ENCODE measurements at places on chromosomes 6 and 20.

GRCh38 chr6:88024696-88025095 lies 22.9 kb upstream of the SPACA1 start:
- DNase-seq, result no peak

DNA sequence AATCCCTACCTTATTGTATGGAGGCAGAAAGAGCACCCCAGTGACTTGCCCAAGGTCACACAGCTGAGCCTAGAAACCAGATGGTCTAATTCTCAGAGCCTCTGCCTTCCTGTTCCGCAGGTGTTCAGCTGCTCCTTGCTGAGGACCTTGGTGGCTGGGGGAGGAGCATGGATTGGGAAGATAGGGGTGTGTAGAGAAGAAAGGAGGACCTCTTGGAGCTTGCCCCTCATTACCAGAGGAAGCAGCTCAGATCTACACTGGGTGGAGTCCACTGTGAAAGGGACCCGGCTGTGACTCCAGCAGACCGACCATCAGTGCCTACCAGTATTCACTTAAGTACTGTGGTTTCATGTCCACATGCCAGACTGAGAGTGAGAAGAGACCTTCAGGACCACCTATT lies 15.2 kb downstream of the FOXP4 start:
- DNase-seq, result no peak

DNA sequence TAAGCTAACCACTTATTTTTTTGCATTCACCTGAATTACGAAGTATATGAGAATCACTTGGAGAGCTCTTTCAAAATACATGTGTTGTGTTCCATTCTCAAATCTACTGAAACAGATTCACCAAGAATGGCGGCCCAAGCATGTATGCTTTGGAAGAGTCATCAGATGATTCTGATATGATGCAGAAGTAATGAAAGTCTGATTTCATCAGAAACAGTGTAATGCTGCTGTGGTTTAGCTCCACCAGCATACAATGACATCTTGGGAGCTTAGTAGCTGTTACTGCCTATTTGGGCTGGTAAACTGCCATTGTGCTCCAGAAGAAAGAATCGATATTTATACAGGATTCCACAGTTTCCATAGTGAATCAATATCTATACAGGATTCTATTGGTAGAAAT lies 52.9 kb downstream of the UBR2 start:
- peak; percentile 44 for DNase-seq

DNA sequence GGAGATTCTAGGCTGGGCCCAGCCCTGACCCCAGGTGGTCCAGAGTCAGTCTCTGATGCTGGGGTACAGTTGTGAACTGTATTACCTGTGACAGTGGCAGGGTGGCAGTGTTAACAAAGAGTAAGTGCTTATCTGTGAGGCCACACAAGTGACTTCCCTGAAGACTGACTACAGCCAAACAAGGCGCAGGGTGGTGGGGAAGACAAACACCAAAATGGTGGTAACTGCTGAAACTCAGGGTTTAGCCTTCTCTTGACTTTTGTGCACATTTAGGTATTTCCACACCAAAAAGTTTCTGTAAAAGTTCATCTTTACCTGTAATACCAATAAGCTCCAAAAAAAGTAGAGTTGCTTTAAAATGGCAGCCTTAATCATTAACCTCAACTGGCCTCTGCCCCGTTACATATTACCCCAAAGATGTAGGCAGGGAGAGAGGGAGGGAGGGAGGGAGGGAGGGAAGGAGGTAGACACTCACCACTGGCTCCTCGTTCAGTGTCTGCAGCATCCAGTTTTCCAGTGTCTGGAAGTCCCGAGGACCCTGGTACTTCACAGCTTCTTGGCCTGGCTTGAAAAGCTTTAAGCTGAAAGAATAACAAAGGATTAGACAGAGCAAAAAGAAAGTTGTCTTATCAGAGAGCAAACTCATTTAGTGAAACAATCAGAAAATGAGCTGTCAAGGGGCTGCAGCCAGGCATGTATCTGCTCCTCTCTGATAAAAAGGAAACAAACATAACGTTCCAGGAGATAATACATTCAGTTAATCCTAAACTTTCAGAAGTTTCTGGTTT lies 11.3 kb downstream of the TXNDC5 start:
- DNase-seq, result no peak

DNA sequence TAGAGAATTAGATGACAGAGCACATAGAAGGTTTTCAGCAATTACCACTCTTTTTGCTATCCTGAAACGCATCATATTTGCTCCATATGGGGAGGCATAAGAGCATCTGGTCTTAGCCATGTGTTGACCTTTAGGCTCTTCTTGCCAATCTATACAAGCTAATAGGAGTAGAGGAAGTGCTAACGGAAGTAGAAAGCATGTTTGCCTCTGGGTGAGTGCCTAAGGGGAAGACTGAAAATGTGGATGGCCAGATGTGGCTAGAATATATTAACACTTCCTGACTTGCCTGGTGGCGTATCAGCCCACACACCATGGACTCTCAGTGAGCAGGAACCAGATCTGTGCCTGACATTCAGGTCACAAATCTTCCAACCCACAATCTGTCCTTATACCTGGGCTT lies 136.3 kb downstream of the LRRC1 start:
- DNase-seq, result no peak

GRCh38 chr20:31570735-31571617 lies 34.1 kb upstream of the ID1 start:
- DNase-seq, result no peak

DNA sequence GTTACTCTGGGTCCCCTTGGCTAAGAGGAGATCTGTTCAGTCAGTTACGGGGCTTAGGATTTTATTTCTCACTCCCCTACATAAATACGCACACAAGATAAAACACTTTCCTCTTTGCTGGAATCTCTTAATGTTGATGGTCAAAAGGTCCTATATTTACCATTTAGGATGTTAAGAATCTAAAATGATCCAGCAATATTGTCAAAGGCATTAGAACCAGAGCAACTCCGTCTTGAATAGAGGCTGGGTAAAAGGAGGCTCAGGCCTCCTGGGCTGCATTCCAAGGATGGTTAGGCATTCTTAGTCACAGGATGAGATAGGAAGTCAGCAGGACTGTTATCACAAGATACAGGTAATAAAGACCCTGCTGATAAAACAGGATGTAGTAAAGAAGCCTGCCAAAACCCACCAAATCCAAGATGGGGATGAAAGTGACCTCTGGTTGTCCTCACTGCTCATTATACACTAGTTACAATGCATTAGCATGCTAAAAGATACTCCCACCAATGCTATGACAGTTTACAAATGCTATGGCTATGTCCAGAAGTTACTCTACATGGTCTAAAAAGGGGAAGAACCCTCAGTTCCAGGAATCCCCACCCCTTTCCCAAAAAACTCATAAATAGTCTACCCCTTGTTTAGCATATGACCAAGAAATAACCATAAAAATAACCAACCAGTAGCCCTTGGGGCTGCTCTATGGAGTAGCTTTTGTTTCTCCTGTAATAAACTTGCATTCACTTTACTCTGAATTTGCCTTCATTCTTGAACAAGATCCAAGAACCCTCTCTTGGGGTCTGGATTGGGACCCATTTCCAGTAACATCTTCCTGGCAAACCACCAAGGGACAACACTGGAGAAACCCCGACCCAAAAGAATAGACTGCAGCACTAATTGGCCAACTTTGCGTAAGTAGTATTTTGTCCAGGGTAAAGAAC lies 107.5 kb downstream of the DTNBP1 start:
- no peak for DNase-seq

DNA sequence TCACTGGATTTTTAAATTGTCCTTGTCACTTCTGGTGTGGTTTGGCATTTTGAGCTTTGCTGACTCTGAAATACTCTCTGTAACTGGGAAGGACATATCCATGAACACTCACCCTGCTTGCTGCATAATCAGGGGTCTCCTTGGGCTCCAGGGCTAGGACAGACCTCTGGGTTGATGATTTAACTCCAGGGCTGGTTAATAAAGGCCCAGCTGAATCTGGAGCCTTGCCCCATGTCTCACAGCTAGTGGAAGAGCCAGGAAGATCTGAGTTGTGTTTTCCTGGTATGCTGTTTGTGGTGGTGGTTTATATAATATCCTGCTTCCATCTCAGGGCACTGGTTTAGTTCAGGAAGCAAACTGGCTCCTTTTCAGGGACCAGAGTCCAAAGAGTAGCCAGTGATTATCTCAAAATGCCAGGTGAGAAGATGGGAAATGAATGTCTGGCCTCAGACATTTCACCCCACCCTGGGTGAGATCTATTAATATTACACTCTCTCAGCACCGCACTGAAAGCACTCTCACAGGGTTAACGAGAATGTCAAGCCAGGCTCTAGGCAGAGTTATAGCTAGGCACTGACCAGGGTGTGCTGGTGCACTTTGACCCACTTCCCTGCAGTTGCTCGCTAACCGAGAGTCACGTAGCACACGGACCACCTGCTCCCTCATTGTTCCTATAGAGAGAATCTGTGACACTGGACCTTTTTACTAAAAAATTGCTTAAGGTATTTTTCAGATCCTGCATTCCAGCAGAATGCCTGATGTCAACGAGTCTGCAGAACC lies 90.1 kb upstream of the SLC22A16 start:
- no peak for DNase-seq

DNA sequence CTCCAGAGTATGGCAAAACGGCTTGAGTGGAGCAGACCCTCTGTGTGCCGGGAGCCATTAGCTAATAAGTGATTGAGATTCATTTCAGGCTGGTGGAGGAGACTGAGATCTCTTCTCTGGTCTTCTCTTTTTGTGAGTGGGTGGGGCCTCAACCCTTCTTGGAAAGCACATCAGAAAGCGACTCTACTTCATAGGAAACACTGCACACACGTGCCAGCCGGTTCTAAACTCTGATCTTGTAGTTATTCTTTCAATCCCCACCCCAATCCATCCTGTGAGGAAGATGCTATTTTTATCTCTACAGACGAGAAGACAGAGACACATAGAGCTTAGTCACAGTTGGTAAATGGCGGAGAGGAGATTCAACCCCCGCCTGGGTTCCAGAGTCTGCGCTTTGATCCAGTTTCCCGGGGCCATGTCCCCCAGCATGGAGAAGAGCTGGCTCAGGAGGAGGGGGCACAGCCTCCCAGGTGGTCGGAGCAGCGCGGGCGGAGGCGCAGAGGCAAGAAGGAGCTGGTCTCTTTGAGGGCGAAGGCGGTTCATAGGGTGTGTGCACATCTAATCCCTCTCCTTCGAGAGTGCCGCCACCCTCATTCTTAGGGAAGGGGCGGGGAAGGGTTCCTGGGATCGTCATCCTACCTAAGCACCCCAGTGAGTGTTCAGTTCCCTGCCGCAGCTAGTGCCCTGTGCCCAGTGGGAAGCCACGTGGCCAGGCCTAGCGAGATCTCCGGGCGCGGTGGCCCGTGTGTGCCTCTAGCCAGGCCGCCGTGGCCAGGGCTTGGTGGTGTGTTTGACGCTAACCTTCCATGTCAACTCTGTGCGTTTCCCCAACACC lies 49.0 kb upstream of the TAGAP start:
- DNase-seq, result peak; percentile 62

GRCh38 chr6:152026291-152026690 lies 218.8 kb downstream of the ESR1 start:
- DNase-seq, result no peak

DNA sequence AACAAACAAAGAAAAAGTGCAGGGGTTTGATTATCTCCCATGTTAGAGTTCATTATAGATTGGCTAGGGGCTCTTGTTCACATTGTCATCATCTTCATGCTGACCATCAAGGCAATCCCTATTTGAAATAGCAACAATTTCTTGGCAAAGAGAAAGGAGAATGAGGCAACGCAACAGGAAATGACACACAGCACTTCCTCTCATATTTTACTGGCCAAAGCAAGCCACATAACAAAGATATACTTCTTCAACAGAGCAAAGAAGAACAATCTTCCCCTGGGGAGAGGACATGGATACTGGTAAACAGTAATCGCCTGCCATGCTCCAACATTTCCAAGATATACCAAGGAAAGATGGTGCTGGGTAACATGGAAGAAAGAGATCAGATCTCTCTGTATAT lies 29.8 kb downstream of the EPM2A start:
- DNase-seq, result no peak

DNA sequence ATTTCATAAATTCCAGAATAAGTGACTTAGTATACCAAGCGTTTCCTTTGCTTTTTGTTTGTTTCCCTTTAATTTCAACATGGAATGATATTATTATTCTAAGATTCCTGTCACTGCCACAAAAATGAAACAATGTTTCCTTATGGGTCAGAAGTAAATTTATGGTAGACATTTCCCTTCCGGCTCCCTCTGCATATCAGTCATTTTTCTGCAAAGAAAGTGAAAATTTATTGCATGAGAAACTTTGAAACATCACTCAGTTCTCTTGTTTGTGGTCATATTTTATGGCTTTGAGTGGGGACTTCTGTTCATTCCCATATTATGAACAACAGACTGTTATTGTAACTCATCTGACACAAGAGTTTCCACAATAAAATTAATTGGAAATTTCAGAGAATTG lies 97.8 kb downstream of the NKAIN2 start:
- no peak for DNase-seq

DNA sequence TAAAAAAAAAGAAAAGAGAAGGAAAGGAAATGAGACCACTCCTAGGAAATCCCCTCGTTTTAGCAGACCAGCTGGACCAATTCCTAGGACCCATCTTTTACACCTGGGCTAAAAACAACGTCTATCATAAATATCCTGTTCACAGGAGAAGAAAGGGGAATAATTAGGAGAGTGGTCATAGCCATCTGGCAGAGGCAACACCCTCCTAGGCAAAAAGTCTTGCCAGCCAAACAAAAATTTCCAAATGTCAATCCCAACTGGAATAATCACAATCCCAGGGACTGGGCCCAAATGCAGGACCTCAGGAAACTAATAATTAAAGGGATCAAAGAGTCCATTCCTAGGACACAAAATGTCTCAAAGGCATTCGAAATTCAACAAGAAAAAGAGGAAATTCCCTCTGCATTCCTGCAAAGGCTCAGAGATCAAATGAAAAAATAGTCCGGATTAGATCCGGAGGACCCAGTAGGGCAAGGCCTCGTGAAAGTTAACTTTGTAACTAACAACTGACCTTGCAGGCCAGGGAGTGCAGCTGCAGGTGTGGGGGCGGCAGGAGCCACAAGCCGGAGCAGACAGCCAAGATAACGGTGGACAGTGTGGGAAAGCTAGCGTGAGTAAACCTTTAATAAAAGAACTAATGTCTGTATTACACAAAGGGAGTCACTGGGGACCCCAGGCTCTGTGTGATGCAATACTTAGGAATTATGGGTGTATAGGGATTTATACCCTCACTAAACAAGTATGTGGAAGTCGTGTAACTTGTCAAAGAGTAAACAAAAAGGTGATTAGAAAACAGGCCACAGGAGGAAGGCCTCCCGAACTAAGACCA lies 11.7 kb downstream of the LCA5 start:
- DNase-seq, result no peak

GRCh38 chr20:1697592-1697991 lies 40.0 kb upstream of the SIRPG start:
- no peak for DNase-seq

DNA sequence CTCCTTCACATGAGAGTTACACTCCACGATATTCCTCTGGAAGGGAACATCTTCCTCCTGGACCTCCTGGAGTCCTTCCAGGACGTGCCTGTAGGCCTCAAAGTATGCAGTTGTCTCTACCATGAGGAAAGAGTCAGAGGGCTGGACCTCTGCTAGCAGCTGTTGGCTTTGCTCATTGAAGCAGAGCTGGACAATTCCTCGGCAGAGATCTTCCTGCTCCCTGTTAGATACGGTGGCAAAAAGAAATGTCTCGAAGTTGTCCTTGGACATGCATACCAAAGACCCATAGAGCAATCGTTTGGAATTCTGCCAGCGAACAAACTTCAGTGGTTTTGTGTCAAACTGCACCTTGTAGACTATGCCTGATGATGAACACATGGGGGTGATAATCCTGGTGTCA lies 7.7 kb downstream of the ZNFX1 start:
- no peak for DNase-seq
